ENCODE measurements at places on chromosomes 1 and 21.

DNA sequence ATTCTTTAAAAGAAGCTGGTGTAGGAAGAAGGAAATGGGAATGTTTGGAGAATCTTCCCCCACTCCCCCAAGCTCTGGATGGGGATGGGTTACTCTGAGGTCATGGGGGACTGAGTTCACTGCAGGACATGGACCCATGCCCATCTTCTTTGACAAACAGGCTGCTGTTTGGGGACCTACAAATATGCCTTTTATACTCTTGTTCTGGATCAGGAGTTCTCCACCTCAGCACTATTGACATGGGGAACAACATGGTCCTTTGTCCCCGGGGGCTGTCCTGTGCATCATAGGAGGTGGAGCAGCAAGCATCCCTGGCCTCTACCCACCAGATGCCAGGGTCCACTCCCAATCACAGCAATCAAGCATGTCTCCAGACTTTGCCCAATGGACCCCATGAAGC is 365.8 kb upstream of the C1orf174 start:
- DNase-seq = no peak

DNA sequence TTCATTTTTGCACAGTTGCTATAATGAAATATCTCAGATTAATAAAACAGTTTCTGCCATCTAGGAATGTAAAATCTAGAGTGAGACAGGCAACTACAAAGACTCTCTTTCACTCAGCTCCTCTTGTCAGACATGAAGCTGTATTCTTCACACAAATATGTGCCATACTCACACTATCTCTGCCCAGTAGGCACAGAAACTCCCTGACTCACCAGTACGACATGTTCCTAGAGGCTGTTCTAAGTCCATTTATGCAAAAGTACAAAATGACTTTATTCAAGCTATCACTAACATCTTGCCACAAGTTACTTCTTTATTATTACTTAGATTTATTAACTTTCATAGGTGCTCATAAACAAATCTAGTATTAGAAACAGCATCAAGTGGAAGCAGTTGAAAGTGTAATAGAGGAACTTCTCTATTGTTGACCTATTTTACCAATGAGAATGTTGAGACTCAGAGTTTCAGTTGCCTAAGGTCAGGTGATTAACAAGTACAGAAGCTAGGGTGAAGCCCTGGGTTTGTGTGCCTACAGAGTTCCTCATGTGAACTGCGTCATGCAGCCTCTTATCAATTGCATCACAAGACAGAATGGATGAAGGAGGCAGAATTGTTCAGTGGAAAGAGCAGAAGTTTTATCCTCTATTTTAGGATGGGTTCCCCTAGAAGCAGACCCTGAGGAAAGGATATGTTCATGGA is 98.9 kb downstream of the RGS2 start:
- no peak for DNase-seq

DNA sequence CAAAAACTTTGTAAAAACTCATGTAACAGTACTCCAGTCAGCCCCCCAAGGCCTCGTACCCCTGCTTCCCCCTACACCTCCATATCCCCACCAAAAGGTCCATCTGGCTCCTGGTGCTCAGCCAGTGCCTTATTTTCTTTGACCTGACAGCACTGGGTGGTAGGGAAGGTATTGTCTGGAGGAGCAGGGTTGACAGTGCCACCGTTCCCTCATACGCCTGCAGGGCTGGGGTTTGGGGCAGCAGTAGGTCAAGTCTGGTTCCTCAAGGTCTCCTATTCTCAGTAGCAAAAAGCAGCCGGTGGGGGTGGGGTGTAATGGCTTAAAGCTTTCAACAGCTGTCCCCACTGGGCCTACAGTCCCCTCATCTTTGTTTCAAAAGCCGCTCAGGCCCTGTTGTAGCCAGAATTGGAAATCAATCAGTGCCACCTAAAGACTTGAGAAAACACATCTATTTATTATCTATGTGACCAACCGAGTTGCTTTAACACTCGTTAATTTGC is 25.3 kb upstream of the TTF2 start:
- DNase-seq = no peak

GRCh38 chr1:162388615-162389014 is 7.1 kb downstream of the C1orf226 start:
- DNase-seq = no peak

DNA sequence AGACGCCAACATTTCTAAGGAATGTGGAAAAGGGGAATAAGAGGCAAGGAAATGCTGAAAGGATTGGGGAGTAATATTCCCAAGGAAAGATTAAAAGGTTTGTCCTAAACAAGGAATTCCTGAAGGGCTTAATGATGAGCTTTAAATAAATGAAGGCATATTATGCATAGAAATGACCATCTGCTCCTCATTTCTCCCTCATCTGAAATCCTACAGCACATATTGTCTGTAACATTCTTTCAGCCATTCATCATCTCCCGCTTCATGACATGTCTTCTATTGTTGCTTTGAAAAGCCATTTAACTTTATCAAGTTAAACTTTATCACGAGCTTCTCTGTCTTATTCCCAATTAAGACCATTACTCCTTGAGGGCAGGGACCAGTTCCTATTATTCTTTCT is 608.7 kb upstream of the PLXNA2 start:
- no peak for DNase-seq

- DNase-seq = no peak
Measured at GRCh38 chr1:33821291-33821690, 42.6 kb upstream of the HMGB4 start.

DNA sequence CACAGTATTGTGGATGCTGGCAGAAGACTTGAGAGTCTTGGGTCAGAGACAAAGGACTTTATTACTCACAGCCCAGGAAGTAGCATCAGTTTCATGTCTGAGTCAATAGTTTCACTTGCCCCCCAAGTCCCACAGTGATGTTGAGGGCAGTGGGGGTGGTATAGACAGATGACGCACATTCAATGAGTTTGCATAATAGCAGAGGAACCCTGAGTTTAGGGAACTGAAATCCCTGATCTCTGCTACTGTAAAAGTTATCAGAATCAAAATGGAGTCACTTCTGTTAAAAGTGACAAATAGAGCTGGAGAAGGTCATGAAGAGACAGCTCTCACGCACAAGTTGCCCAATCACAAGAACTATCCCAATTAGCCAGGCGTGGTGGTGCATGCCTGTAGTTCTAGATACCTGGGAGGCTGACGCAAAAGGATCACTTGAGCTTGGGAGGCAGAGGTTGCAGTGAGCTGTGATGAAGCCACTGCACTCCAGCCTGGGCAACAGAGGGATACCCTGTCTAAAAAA is 11.5 kb upstream of the HCRTR1 start:
- DNase-seq = no peak

DNA sequence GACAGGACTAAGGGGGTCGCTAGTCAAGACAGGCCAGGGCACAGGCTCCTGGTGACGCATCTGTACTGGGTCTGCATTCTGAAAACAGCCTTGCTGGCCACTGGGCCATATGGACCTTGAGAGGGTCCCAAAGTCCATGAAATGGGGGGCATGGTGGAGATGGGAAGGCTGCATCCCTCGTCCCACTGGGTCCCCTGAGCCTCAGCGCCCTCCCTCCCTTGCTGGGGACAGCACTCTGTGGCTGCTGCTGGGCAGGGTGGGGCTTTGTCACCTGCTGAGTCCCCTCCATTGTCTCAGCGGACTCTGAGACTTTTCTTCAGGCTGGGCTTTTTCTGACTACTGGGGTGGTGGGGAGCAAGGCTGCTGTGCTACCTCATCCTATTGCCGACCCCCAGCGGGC is 205.2 kb downstream of the RHOU start:
- no peak for DNase-seq

Data from activated T-cell treated with anti-CD3 and anti-CD28 coated beads, Interleukin-2, amount 50 U/mL, for 1 hour (primary cell).